Calu3 (cell line): ENCODE measurements at places on chromosomes 2 and 18. TPM values are rescaled to one million over a fixed set of nuclear protein-coding genes. Genes with fewer than 3 reads are reported as not detected.

Gene HOXD12
- not detected in 2 replicates for total RNA-seq

Gene SFT2D3
- 8.7 and 9.3 TPM in 2 replicates for total RNA-seq

Gene BCL2L11
- 17.6 and 18.4 TPM in 2 replicates for total RNA-seq

Gene EMILIN1
- 0.12 and 0.19 TPM in 2 replicates for total RNA-seq

Gene CCDC121
- total RNA-seq = 5.5 and 6.3 TPM in 2 replicates

Gene HSBP1L1
- total RNA-seq = 17.9 and 18.8 TPM in 2 replicates

Gene FTCDNL1
- 1.9 and 3.0 TPM in 2 replicates for total RNA-seq

Gene CYP20A1
- total RNA-seq = 14.2 and 15.1 TPM in 2 replicates

Gene CHRNG
- not detected in 2 replicates for total RNA-seq

Gene CIB4
- not detected in 2 replicates for total RNA-seq

Gene TUBA3D
- not detected in 2 replicates for total RNA-seq

Gene FIGN
- 8.4 and 9.1 TPM in 2 replicates for total RNA-seq

- DNase-seq = no peak
- H3K36me3 ChIP-seq = no peaks in the 10 kb centered on the region
- H3K27me3 ChIP-seq = no peaks in the 10 kb centered on the region
- H3K27ac ChIP-seq = no peak overlapping the region
- H3K4me1 ChIP-seq = no peaks in the 10 kb centered on the region
- no peak overlapping the region for H3K4me3 ChIP-seq
These were observed 40.3 kb upstream of the ZEB2 start for GRCh38 chr2:144560251-144560650.

- no peaks in the 10 kb centered on the region for H3K4me1 ChIP-seq
- H3K27ac ChIP-seq = no peak overlapping the region
- no peak for DNase-seq
These were observed 35.1 kb upstream of the SLC14A1 start for GRCh38 chr18:45688833-45689232.

- no peak overlapping the region for H3K4me3 ChIP-seq
- no peak for DNase-seq
- no peak overlapping the region for H3K27ac ChIP-seq
- peaks cover 61% of the 10 kb centered on the region for H3K27me3 ChIP-seq
These were observed 10.1 kb downstream of the AMER3 start for GRCh38 chr2:130765464-130765863.

GRCh38 chr2:88627856-88628570 lies 749 bp upstream of the EIF2AK3 start:
- peak; percentile 82 for DNase-seq
- peaks cover 7% of the 10 kb centered on the region for H3K36me3 ChIP-seq
- H3K4me1 ChIP-seq = peaks cover 12% of the 10 kb centered on the region
- no peak overlapping the region for H3K27ac ChIP-seq

DNA sequence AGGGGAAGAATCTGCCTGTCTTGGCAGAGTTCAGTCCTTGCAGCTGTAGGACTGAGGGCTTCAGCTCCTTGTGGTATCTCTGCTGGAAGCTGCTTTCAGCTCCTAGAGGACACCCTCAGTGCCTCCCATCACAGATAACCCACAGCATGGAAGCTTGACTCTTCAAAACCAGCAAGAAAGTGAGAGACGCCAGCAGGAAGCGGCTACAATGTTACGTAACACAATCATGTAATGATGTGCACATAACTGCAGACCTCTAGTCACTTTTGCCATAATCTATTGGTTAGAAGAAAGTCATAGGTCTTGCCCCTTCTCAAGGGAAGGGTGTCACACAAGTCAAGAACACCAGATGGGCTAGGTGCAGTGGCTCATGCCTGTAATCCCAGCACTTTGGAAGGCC lies 69.1 kb upstream of the AFF3 start:
- DNase-seq = no peak
- no peaks in the 10 kb centered on the region for H3K4me1 ChIP-seq
- no peak overlapping the region for H3K4me3 ChIP-seq
- H3K27me3 ChIP-seq = peaks cover 89% of the 10 kb centered on the region
- no peak overlapping the region for H3K27ac ChIP-seq
- no peaks in the 10 kb centered on the region for H3K36me3 ChIP-seq

DNA sequence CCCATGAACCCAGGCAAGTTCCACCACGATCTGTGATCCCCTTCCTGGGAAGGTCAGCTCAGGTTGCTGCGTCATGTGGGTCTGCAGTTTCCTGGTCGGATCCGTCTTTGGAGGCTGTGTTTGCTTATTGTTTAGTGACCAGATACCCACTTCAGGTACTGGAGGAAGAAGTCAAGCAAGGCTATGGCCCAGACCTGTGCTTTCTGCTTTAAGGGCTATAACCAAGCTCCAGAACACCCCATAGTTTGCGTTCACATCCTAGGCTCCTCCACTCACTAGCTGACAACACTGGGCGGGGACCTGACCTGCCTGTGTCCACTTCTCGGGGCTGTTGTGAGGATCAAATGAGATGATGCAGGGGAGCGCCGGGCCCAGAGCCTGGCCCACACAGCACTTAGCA lies 44.0 kb downstream of the MAL start:
- no peaks in the 10 kb centered on the region for H3K4me1 ChIP-seq
- no peak for DNase-seq
- no peak overlapping the region for H3K27ac ChIP-seq

GRCh38 chr2:147630585-147630984 lies 214.2 kb upstream of the ACVR2A start:
- H3K4me3 ChIP-seq = no peak overlapping the region
- no peak for DNase-seq
- no peaks in the 10 kb centered on the region for H3K27me3 ChIP-seq
- no peaks in the 10 kb centered on the region for H3K36me3 ChIP-seq
- no peaks in the 10 kb centered on the region for H3K4me1 ChIP-seq

- peaks cover 27% of the 10 kb centered on the region for H3K36me3 ChIP-seq
- peaks cover 19% of the 10 kb centered on the region for H3K4me1 ChIP-seq
- no peaks in the 10 kb centered on the region for H3K27me3 ChIP-seq
- no peak for DNase-seq
- H3K27ac ChIP-seq = no peak overlapping the region
These were observed 2.0 kb downstream of the VAMP8 start for GRCh38 chr2:85579266-85579935.

GRCh38 chr2:18599509-18600254 lies 10.3 kb upstream of the NT5C1B start:
- H3K36me3 ChIP-seq = no peaks in the 10 kb centered on the region
- H3K4me1 ChIP-seq = no peaks in the 10 kb centered on the region
- no peak for DNase-seq
- H3K27me3 ChIP-seq = no peaks in the 10 kb centered on the region
- H3K27ac ChIP-seq = no peak overlapping the region

DNA sequence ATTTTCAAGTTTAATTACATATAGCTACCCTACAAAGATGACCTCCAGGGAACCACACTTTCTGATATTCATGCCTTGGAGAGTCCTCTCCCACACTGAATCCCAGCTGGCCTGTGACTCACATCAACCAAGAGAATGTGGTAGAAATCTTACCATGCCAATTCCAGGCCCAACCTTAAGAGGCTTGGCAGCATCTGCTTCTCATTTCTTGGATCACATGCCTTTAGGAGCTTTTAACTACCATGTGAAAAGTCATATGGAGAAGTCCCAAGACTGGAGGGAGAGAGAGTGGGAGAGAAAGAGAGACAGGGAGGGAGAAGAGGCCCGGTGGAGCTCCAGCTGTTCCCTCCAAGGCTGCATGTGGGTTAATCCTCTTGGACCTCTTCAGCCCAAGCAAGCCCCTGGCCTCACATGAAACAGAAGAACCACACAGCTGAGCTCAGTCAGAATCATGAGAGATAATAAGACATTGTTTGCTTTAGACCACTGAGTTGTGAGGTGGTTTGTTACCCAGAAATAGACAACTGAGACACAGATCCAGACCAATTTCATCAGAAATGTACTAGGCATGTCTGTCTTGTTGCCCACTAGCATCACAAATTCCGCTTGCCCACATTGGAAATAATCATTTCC lies 190.7 kb downstream of the MTCL1 start:
- peaks cover 40% of the 10 kb centered on the region for H3K4me1 ChIP-seq
- H3K27me3 ChIP-seq = no peaks in the 10 kb centered on the region
- no peak overlapping the region for H3K27ac ChIP-seq
- H3K36me3 ChIP-seq = peaks cover 1% of the 10 kb centered on the region
- DNase-seq = no peak

GRCh38 chr2:21367421-21367820 lies 243.7 kb downstream of the TDRD15 start:
- H3K36me3 ChIP-seq = no peaks in the 10 kb centered on the region
- no peak for DNase-seq
- H3K27ac ChIP-seq = no peak overlapping the region
- H3K4me1 ChIP-seq = no peaks in the 10 kb centered on the region

DNA sequence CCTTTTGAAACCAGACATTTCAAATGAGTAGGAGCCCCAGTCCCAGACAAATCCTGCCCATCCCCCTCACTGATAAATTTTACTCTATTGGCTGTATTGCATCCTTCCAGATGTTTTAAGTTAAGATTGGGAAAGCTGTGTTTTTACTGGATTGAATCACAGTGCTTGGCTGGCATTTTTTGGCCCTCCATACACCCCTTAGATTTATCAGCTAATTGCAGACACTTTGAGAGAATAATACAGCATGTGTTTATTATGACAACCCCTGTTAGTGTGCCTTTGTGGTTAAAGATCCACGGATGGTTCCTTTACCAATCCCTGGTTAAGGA lies 74.9 kb downstream of the ANTXR1 start:
- DNase-seq = no peak
- H3K4me3 ChIP-seq = no peak overlapping the region
- H3K4me1 ChIP-seq = peaks cover 9% of the 10 kb centered on the region
- no peak overlapping the region for H3K27ac ChIP-seq

DNA sequence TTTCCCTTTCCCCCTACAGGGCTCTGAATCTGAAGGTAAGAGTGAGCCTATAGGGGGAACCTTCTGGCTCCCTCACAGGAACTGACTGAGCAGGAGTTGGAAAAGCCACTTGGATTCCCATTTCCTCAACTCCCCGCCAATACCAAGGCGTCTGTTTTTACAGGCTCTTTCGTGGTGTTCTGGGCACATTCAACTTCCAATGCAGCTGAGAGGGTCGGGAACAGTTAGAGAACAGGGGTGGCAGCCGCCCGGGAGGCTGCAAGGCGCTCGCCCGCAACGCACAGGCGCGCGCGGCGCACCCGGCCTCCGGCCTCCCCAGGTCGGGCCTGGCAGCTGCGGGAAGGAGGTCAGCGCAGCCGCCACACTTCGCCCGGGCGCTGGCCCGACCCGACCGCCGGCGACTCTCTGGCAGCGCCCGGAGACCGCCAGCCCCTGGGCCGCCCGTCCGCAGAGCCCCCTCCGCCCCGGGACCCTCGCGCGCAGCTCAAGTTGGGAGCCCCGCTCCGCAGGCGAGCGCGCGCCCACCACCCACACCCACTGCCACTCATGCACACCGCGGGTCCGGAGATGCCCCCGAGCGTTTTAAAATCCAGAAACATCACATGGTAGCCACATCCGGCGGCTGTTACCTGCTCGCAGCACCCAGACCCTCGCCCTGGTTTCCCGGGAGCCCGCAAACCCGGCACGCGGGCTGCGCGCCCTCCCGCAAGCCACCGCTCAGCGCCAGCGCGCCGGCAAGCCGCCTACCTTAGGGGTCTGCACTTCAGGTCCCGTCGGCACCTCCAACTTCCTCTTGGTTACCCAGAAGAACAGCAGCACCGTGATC lies 816 bp downstream of the GALNT14 start:
- peaks cover 17% of the 10 kb centered on the region for H3K27me3 ChIP-seq
- peaks cover 48% of the 10 kb centered on the region for H3K4me1 ChIP-seq
- peak overlapping the region; percentile 64 for H3K27ac ChIP-seq
- H3K4me3 ChIP-seq = peak overlapping the region; percentile 97
- peaks cover 27% of the 10 kb centered on the region for H3K36me3 ChIP-seq

DNA sequence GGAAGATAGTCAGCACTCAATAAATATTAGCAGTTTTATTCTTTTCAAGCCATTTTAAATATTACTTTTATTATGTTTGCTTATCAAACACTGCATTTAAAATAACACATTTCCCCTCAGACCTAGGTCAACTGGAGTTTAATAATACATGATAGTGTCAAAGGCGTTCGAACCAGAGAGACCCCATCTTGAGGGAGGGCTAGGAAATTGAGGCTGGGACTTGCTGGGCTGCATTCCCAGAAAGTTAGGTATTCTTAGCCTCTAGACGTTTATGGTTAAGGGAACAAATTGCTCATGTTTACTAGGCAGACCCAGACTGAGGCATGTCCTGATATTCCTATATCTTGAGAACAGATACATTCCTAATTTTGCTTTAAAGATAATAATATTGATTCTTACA lies 426.5 kb downstream of the METTL4 start:
- no peaks in the 10 kb centered on the region for H3K36me3 ChIP-seq
- no peak for DNase-seq
- no peaks in the 10 kb centered on the region for H3K27me3 ChIP-seq
- no peaks in the 10 kb centered on the region for H3K4me1 ChIP-seq
- no peak overlapping the region for H3K4me3 ChIP-seq

DNA sequence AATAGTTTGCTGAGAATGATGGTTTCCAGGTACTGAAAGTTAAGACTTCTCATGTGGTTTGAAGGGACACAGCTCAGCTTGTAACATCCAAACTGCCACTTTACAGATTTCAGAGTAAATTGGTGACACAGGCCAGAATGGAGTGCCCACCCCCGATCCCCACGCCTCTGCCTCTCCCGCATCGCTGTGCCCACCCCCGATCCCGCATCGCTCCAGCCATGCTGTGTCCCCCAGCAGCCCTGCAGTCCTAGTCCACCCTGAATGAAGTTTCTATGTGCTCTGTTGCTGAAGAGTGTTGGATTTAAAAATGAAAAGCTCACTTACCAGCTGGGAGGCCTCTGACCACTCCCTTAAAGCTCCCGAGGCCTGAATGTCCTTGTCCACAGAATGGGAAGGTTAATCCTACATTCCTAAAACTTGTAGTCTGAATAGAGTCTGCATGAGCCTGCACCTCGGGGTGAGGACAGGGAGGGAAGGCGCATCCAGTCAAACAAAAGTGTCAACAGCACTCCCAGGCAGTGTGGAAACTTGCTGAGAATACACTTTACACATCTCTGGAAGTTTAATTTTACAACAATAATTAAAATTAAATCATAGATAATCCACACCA lies 176.4 kb upstream of the ID2 start:
- peaks cover 4% of the 10 kb centered on the region for H3K4me1 ChIP-seq
- no peak for DNase-seq
- no peaks in the 10 kb centered on the region for H3K36me3 ChIP-seq
- no peak overlapping the region for H3K27ac ChIP-seq
- no peaks in the 10 kb centered on the region for H3K27me3 ChIP-seq
- no peak overlapping the region for H3K4me3 ChIP-seq

DNA sequence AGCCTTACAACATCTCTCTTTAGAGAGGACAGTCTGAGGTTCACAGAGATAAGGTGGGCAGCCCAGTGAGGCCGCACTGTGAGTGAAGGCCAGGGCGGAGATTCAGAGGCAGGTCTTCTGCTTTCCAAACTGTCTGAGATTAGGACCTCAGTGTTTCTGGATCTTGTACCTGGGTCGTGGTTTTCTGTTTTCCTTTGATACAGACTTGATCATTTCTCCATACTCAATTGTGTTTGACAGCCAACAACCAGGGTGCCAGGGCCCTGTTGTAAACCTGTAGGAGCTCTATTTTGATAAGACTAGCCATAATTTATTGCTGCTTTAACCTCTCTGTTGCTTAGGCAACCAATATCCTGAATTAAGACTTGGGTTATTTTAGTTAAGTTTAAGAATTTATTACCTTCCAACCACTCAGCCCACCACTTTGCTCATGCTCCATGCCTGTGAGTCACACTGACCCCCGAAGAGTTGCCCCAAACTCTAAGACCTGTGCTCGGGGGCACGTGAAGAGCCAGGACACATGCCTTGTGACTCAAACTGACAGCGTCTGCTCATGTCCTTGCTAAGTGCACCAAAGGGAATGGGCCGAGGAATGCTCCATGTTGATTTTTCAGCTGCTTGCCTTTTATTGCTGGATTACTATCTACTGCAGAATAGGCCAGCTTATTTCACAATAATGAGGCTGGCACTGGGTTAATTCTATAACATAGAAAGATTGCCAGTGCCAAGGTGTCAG lies 248.6 kb downstream of the BCL2 start:
- H3K27me3 ChIP-seq = no peaks in the 10 kb centered on the region
- no peak overlapping the region for H3K27ac ChIP-seq
- H3K4me3 ChIP-seq = no peak overlapping the region
- H3K36me3 ChIP-seq = peaks cover 8% of the 10 kb centered on the region
